ENCODE measurements at places on chromosomes 3 and 15. TPM values are rescaled to one million over a fixed set of nuclear protein-coding genes. Genes with fewer than 3 reads are reported as not detected.

The TRPM1 gene
- not detected for total RNA-seq

The BTLA gene
- total RNA-seq: not detected

The MAP1A gene
- 1.6 TPM for total RNA-seq

DNA sequence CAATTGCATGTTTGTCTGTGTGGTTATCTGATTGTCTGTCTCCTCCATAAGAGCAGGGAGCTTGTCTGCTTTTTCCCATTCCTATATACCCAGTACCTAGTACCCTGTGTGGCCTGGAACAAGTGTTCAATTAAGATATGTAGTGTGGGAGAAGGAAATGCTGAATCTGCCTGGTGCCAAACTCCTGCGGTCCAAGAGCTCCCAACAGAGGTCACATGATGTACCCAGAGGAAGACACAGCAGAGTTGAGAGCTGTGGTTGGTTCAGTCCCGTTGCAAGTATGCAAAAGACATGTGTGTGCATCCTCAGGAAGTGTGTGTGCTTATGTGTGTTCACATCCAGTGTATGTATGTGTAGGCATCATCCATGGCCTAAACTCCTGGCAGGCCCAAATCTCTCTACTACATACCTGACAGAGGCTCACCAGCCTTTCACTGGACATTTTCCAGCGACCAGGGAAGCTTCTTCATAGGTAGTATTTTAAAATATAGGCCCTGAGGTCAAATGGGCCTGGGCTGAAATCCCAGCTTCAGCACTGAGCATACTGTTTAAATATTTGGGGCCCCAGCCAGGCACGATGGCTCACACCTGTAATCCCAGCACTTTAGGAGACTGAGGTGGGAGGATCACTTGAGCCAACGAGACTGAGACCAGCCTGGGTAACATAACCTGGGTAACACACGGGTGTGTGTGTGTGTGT is 34.0 kb upstream of the ITGA11 start:
- no peak for DNase-seq

DNA sequence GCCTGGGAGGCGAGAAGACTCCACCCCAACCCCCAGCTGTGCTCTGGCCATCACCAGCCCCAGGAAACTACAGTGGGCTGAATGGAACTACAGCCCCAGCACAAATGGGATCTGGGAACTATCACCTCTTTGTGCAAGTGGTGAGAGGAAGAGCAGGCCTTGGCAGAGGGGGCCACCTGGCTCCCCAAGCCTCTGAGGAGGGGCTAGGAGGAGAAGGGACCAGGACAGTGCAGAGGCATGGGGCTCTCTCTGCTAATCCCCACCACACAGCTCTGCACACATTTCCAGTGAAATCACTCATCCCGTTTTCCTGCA is 31.6 kb downstream of the KY start:
- DNase-seq: no peak

GRCh38 chr3:156838035-156838434 is 11.9 kb downstream of the LEKR1 start:
- DNase-seq: no peak

DNA sequence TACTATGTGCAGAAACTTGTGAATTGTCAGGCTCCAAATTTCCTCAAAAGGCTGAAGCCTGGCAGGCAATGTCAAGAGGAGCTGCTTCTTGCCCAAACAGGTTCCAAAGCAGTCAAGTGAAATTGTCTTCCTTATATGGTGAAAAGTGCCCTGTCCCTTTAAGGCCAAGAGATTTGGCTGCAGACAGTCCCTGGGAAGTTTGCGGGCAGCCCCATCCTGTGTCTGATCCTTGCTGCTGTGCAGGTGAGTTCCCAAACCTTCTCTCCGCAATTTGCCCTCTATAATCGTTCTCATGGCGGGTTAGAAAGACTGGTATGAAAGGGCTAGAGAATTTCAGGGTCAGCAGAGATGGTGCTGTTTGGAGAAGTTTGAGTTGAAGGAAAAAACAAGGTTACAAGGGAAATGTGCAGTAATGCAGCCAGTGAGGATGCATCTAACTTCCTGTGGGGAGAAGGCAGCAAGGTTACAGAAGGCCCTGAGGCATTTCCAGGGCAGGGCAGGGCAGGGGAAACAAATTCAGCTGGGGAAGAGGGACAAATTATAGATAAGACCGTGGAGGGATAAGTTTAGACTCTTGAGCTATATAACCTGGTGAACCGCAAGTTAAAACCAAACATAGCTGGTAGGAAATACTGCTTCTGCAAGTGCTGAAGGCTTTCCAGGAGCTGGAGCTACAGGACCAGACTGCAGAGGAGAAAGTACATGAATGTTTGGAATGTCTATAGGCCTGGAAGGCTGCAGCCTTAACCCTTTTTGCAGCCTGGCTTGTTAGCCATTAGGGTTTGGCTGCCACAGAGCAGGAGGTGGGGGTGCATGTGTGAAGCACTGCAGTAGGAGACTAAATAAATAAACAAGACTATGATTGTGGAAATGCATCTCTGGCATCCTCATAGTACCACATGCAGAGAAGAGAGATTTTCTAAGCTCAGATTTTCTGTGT is 256.2 kb upstream of the IL12A start:
- no peak for DNase-seq

GRCh38 chr3:73801444-73801843 is 176.7 kb upstream of the PDZRN3 start:
- no peak for DNase-seq

DNA sequence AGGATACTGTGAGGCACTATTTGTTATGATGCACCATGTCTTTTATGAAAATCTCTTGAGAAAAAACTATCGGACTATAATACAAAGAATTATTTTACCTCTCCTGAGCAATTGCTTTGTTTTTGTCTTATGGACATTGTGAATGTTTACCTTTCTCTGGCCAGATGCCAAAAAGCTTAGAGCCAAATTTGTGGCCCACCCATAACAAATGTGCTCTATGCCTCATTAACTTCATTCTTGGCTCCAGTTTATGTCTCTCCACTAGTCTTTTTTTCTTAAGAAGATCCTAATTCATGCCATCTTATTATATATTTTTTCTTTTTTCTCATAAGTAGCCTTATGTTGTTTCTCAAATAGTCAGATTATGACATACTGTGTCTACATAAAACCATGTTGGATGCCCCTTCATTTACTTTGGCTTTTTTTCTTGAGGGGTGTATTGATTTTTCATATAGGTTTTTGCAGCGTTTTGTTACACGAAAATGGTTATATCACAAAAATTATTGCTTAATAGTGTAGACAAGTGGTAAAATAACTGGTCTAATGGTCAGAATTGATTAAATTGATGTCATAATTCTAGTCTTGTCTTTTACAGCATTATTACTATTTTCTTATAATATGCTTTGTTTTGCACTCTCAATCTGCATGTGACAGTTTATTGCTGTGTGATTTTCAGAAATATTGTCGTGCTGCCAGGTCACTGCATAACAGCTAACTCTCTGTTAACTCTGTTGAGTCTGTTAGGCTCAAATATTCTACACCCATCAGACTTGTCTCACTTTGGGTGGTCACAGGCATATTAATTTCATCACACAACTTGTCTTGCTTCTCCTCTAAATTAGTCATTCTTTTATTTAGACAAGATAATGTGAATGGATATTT is 18.2 kb downstream of the SENP8 start:
- DNase-seq: no peak

GRCh38 chr3:183354325-183354831 is 74.0 kb downstream of the MCF2L2 start:
- DNase-seq: no peak

DNA sequence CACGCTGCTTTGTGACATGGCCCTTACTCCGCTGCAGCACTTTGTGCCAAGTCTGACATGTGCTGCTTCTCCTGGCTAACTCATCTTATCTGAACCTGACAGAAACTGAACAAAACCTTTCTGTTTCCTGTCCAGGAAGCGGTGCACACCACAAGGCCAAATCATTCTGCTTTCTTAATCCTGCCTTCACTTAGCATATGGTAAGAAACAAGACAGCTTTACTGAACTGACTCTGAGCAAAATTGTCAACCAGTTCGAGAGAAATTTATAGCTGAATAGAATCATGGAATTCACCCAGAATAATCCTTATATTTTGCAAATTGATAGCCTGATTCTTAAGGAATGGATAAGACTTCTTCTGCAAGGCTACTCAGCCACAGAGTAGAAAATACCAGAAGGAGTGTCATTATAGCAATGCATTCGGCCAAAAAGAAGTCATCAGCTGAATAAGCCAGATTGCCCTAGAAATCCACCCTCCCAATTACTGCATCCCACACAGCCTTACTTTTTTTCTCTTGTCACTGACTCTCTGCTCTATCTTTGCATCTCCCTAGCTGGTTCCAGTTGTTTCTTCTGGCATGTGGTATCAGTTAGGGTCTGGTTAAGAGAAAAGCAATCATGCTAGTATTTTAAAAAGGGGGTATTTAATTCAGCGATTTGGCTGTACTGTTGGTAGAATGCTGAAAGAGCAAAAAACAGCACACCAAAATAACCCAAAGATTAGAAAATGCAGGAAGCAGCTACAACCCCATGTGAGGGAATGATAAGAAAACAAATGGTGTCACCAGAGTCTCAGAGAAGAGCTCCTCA is 41.6 kb upstream of the STRIT1 start:
- no peak for DNase-seq

Data from Panc1 (cell line).